ENCODE measurements at places on chromosomes 4 and X.

DNA sequence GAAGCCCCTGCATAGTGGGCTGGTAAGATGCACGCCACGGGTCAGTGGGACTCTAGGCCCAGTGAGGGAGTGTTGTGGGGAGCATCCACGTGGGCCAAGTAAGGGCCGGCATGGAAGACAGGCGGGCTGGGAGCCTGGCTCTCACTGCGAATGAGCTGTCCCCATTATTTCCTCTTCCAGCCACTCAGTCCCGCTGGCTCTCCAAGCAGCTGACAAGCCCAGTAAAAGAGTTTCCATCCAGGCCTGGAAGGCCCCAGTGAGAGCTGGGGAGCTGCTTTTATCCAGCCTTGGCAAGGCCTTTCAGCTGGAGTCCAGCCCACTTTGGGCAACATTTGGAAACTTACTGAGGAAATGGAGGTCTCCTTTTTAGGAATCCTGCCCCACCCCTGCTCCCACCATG, 24.9 kb downstream of the APLN start:
- no peak for DNase-seq

GRCh38 chr4:55518442-55518841, 28.3 kb downstream of the CLOCK start:
- DNase-seq: no peak

DNA sequence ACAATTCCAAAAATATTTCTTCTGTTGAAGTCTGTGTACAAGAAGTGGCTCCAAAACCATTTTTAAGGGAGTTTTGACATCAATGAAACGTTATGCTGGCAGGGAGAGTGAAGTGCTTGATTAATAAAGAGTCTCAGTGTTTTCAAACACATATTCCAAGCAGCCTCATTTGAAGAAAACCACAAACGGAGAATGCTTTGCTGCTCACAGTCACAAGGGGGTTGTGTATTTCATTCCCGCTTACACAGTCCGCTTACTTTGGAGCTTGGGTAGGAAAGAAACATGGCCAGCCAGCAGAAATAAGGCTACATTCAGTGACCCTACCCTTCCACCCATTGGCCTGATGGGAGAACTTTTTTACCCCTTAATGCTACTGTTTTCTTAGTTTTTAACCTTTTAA, 586.2 kb downstream of the RAB28 start:
- no peak for DNase-seq

- peak; percentile 95 for DNase-seq
These were observed 134.5 kb downstream of the BTC start for GRCh38 chr4:74659576-74660411.

GRCh38 chr4:14827111-14827510, 175.2 kb upstream of the CPEB2 start:
- DNase-seq: no peak

DNA sequence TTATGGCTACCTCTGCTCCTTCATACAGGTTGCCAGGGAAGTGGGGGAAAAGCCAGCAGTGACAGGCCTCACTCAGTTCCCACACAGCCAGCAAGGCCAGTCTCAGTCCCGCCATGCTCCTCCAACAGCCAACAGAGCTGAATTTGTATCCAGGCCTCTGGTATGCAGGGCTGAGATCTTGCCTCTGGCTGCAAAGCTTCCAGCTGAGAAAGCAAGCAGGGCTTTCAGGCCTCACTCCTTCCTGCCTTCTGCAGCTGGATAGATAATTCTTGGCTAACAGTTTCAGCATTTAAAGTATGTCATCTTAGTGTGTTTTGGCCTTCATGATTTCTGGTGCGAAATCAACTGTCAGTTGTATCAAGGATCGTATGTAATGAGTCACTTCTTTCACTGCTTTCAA, 103.6 kb downstream of the GNL3L start:
- no peak for DNase-seq

DNA sequence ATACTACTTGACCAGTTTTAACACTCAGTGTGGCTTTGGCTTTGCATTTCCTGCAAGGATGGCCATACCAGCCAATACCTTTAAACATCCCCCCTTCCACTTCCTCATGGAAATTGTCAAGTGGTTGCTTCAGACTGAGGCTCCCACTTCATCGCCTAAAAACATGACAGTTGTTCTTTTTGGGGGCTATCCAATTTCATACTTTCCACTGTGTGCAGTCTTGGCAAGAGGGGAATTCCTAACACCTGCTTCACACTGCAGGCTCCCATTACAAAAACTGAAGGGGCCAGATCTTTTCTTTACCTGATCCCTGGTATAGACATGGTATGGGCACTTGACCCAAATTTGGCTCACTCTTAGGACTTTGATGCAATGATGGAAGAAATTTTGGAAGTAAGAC, 28.5 kb upstream of the TSR2 start:
- no peak for DNase-seq

GRCh38 chr4:22129454-22130029, 181.0 kb upstream of the KCNIP4 start:
- peak; percentile 5 for DNase-seq

- no peak for DNase-seq
These were observed 218.0 kb upstream of the AGA start for GRCh38 chr4:177660223-177660622.

- DNase-seq: peak; percentile 13
These were observed 5.6 kb upstream of the CT47C1 start for GRCh38 chrX:119067023-119067739.

DNA sequence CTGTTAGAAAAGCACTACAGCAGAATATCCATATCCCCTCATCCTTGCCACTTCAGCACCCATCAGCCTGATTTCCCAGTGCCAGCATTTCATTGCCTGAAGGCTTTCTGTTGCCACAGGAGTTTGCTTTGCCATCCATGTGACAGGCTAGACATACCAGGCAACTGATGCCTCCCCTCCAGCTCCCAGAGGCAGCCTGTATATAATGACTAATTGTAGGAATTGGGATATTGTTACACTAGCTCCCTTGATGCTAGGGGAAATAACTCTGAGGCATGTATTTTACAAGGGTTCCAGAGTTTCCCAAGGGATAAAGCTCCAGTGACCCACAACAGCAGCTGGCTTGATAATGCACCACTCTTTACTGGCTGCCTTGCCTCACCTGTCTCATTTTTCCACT, 608.0 kb upstream of the FTHL17 start:
- DNase-seq: no peak

GRCh38 chrX:12798601-12799000, 7.4 kb downstream of the PRPS2 start:
- DNase-seq: no peak

All from GM04504 (cell line).